ENCODE measurements at places on chromosomes 11 and 22. TPM values are rescaled to one million over a fixed set of nuclear protein-coding genes. Genes with fewer than 3 reads are reported as not detected.

- no peak for DNase-seq
Measured at GRCh38 chr11:103652013-103652412, 384.4 kb upstream of the DDI1 start.

GRCh38 chr11:353179-353873 lies 16.0 kb upstream of the B4GALNT4 start:
- DNase-seq = no peak

GRCh38 chr11:32792948-32793475 lies 1.4 kb downstream of the CCDC73 start:
- peak; percentile 60 for DNase-seq

DNA sequence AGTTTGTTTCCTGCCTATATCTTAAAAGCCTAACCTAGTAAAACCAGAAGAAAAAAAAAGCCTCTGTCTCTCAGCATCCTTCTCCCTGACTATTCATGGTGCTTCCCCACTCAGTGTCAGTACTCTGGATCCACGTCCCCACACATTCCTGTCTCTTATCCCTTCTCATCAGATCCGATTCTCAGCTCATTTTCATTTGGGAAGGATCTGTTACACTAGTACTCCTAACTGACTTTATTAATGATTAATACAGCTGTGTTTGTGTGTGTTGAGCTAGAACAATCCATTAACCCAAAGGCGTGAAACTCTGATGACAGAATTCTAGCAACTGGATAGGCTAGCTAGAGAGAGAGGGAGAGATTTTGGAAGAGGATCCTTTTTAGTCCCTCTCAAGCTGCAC lies 1.5 kb downstream of the PRRG4 start:
- DNase-seq = no peak

GRCh38 chr22:40224702-40225101 lies 47.0 kb downstream of the TNRC6B start:
- DNase-seq = peak; percentile 57

GRCh38 chr11:72613977-72614376 lies 60.2 kb downstream of the PDE2A start:
- DNase-seq = no peak

DNA sequence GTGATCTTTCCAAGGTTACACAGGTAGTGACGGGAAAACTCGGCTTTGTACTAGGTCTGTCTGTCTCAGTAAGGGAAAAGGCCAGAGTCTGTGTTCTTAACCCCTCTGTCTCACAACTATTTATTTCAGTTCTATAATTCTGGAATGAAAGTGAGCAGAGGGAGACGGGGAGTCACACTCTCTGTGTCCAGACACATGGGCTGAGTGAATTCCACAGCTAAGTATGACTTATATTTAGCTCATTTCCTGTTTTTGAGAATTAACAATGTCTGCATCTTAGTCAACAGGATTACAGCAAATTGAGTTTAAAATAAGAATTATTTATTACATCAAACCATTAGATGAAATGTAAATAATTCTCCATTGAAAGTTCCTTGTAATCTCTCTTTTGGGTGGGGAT lies 62.5 kb upstream of the OR4B1 start:
- DNase-seq = no peak

DNA sequence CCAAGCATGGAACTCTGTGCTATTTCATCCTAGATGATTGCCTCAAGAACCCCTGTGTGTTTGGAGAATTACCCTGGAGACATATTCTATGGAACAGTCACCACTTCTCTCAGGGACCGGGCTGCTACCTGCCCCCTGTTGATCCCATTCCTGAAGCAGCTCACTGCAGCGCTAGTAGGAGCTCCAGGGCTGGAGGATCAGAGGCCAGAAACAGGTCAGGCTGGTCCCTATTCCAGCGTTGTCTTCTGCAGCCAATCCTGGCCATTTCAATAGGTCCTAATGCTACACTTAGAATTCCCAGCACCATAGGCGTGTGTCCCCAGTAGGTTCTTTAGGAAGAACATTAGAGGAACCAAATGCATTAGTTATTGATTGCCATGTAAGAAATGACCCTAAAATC lies 48.9 kb downstream of the BTG4 start:
- DNase-seq = no peak

DNA sequence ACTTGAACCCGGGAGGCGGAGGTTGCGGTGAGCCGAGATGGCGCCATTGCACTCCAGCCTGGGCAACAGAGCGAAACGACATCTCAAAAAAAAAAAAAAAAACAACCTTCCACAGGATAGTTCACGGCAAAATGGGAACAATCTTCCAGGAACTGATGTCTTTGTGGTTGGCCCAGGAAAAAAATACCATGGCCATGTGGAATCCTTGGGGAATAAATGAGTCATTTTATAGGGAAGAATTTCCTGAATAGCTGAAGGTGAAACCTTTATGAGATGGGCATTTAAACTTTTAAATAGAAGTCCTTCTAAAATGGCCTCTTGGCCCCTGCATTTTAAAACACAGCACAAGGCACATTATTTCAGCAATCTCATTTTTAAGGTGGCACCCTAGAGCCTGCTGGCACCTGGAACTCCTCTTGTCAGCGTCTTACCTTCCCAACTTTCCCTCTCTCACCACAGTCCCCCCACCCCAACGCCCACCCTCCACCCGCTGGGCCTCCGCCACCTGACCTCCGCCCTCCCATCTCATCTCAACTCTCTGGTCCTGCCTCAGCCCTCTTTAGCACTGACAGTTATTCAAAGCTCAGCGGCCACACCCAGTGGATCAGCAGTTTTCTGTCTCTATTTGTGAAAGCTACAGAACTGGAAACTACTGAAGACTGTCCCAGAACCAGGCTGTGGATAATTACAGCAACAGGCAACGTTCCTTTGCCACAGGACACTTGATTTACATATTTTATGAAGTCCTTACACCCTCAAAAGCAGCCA lies 43.1 kb downstream of the SCGB1A1 start:
- no peak for DNase-seq

- no peak for DNase-seq
Measured at GRCh38 chr22:26516503-26516902, 4.2 kb upstream of the TFIP11 start.

DNA sequence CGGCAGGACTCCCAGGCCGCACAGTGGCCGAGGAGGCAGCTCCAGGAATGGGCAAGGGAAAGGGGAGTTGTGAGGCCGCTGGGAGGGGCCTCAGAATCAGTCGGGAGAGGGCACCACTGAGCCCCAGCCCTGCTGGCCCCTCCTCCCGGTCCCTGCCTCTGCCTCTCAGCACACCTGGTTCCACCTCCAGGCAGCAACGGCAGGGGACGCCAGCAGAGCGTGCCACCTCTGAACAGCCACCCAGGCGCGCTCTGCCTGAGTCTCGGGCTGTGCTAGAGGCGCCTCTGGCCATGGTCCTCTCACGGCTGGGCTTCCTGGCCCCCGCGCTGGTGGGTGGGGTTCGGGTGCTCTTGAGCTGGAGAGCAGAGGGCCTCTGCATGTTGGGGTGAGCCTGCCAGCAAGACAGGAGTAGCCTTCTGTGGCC lies 33.0 kb downstream of the MOB2 start:
- DNase-seq = no peak

- DNase-seq = peak; percentile 56
Measured at GRCh38 chr22:46614025-46614931, 5.9 kb upstream of the GRAMD4 start.

DNA sequence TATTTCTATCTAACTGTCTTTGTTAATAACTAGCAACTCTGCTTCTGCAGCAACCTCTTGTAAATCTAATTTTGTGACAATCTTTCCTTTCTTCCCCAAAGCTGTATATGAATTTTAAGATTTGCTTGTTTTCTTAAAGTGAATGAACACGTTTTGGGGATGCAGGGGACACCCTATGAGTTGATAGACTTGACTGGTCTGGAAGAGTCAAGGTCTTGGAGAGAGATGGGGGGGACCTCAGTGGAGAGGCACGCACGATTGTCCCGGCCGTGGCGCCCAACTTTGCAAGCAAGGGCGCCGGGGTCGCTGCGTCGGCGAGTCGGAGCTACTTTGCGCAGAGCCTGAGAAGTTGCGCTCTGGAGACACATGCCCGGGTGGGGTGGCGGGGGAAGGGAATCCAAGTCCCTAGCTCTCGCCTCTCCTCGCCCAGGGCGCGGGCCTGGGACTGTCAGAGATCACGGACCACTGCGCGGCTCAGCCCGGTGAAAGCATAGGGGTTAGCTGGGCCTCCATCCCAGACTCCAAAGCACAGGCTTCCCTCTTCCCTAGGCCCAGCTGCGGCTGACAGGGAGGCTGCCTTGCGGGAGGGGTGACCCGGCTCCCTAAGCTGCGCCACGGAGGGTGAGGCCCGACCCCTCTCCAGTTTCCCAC lies 854 bp downstream of the ABCC8 start:
- DNase-seq = no peak

DNA sequence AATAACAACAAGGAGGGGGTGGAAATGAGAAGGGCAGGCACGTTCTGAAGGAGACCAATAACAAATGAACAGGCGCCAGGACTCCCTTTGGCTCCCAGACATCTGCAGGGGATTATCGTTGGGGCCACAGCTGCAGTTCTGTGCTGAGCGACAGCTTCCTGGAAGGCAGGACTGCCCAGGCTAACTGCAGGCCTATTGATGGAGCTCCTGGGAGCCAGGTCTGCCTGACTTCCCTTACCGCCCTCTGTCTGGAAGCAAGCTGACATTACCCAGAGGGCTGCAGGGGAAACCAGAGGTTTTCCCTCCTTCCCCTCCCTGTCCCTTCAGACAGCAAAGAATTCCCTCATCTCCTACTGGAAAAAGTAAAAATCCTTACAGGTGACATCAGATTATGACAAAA lies 5.0 kb downstream of the DRD2 start:
- DNase-seq = no peak

GRCh38 chr11:134835561-134835960 lies 423.5 kb upstream of the B3GAT1 start:
- no peak for DNase-seq

GRCh38 chr11:70229737-70230136 lies 26.6 kb downstream of the FADD start:
- DNase-seq = no peak

DNA sequence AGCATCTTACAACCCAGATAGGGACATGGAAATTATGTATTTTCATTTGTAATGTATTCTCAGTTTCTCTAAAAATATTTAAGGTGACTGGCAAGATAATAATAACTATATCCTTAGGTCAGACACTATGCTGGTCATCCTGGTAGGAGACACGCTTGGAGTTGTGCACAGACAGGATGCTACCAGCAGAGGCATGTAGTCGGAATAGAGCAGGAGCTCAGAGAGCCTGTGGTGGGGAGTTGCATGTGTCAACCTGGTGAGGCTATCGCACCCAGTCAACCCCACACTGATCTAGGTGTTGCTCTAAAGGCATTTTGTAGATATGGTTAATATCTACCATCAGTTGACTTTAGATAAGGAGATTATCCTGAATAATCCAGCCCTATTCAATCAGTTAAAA lies 318.5 kb downstream of the MIAT start:
- no peak for DNase-seq

- DNase-seq = no peak
Measured at GRCh38 chr11:2447253-2447950, 2.6 kb downstream of the KCNQ1 start.

- no peak for DNase-seq
Measured at GRCh38 chr11:128026596-128026995, 560.8 kb downstream of the ETS1 start.

DNA sequence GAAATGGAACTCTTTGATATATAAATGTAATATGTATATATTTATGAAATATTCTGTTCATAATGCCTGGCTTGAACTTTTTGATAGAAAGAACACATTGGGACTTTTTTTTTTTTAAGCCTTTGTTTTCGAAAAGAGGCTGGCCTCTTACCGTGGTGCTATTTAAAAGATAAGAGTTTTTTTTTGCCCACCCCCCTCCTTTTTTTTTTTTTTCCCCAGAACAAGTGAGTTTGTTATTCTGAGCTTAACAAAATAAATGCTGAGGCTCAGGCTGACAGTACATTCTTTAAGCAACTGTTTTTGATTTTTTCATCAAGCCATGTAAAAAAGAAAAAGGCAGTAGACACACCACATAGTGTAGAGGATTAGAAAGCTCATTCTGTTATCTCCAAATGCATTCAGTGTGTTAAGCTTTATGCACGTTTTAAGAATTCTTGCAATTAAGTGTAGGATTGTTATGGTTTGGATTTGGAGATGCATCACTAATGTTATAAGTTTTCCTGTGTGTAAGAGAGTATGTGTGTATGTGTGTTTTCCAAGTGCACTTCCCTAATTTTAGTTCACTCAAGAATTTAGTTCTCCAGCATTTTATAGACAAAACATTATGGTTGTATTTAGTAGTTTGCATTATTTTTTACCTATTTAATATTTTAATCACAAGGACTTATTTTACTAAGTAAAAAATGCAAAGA lies 12.0 kb downstream of the PDHX start:
- DNase-seq = no peak

GRCh38 chr22:49997251-49997599 lies 15.3 kb downstream of the IL17REL start:
- no peak for DNase-seq

DNA sequence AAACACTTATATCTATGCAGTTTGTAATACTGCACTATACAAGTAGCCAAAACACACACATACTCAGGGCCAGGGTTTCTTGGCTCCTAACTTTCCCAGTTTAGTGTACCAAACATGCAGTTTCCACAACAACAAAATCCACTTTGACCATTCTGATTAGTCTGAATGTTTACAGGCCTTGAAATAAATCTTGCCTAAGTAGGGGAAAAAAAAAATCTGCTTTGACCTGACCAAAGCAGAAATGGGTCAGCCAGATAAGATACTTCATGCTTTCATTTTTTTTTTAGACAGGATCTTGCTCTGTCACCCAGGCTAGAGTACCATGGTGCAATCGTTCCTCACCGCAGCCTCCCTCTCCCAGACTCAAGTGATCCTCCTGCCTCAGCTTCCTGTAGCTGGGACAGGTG lies 10.1 kb downstream of the PRR14L start:
- no peak for DNase-seq

DNA sequence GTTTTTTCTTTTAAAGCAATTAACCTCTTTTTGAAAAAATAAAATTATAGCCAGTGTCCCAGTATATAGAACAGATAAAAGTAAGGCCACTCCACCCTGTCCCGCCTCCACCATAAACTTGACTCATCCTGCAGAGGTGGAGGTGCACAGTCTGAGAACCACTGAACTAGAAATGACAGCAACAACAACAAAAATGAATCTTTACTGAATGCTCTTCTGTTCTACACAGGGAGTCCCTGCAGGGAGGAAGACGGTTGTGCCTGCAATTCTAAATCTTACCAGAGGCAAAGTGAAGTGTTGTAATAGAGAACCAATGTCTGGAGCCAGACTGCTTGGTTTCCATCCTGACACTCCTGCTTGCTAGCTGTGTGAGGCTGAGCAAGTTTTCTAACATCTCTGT lies 162.3 kb downstream of the FBXO7 start:
- DNase-seq = no peak

BEST1 gene
- not detected for total RNA-seq

CARNS1 gene
- 1.5 TPM for total RNA-seq

IL10RA gene
- 36.6 TPM for total RNA-seq

SGSM1 gene
- total RNA-seq = 0.98 TPM

SERPIND1 gene
- not detected for total RNA-seq

SYT9 gene
- total RNA-seq = not detected

LSP1 gene
- total RNA-seq = 60.6 TPM
